Activated CD4-positive, alpha-beta T cell treated with anti-CD3 and anti-CD28 coated beads, Interleukin-10, Interleukin-2, amounts not matched to agents 100 ng/mL and 50 ng/mL, durations not matched to agents 16 hours and 8 hours (primary cell): ENCODE measurements at places on chromosomes 12 and 14.

DNA sequence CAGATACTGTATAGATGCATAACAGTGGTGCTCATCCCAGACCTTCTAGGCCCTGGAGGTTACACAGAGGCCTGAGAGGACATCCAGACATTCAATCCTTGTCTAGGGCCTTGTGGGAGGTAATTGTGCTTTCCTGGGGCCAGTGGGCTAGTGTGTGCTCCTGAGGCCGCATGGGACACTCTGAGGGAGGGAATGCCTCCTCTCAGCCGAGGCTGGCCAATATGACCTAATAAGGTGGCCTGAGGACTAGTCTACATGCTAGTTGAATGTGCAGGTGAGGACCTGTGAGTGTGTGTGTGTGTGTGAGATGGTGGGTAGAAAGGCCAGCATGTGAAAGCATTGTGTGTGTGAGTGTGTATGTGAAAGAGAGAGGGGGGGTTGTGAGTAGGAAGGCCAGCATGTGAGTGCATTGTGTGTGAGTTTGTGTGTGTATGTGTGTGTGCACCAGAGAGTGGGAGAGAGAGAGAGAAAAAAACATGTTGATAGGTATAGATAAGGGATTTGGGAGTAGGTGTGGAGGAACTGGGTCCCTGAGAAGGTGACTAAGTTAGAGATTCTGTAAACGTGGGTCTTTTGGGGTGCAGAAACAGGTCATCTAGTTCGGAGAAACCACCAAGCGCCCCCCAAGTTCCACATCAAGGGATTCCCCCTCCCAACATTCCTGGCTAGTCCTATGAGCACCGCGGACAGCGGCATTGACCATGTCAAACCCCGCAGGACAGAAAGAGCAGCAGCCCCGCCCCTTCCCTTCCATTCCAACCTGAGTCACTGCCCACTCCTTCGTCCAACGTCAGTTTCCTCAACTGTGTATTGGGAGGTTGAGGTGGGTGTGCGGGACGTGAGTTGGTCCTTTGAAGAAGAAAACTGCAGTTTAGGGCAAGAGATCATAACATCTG, 9.7 kb upstream of the KRT81 start:
- DNase-seq, result no peak

- DNase-seq, result no peak
Observed at GRCh38 chr14:61196792-61197191, 84.3 kb downstream of the TMEM30B start.

DNA sequence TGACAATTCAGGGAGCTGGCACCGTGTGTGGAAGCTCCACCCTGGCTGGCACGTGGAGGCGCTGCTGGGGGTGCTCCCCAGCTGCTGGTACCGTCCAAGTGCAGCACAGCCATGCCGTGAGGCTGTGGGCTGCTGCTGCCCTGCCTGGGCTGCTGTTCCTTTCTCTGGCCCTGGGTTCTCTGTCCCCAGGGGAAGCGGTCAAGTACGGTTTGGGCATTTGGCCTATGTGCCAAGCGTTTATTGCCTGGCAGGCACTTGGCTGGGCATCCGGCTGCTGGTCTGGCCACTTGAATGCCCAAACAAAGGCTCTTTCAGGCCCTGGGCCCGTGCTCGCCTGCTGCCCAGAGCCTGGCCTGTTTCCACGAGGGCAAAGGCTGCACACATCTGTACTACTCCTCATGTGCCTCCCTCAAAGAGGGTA, 39.6 kb downstream of the RHOF start:
- no peak for DNase-seq

- no peak for DNase-seq
Observed at GRCh38 chr14:37057776-37058175, 114.6 kb downstream of the SLC25A21 start.
